ENCODE measurements at places on chromosomes 16 and 17.
A peak's percentile ranks its signal among the peaks of the same experiment; 100 is the strongest.

DNA sequence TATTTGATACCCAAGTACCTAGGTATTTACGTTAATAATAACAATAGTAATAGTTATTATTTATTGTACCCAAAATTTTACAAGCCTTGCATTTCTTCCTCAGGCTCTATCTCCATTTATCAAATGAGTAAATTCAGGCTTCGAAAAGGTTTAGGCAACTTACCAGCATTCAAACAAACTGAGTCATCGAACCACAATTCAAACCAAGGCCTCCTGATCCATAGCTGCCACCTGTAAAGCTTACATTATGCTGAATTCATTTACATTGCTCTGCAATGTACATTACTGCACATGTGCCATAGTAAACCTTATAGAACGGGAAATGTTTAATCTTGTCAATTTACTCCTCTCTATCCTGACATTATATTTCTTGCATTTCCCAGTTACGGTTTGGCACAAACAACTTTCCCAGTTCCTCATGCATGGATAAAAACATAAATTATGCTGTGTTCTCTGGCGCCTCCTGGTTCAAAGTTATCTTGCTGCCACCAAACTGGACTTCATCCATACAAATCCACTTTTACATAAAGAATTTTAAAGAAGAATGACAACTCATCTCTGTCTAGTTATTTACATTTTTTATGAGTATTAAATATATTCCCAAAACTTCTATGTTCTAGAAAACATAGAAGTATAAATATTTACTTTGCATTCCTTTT is 360.6 kb upstream of the SOX9 start:
- DNase-seq, result no peak

GRCh38 chr17:73938706-73939105 is 264.8 kb upstream of the RPL38 start:
- DNase-seq, result no peak

GRCh38 chr17:6675201-6675825 is 23.8 kb downstream of the C17orf100 start:
- DNase-seq, result no peak

GRCh38 chr17:74616696-74617095 is 6.8 kb downstream of the CD300E start:
- DNase-seq, result no peak

GRCh38 chr17:79028496-79029326 is 4.7 kb downstream of the C1QTNF1 start:
- DNase-seq, result no peak

DNA sequence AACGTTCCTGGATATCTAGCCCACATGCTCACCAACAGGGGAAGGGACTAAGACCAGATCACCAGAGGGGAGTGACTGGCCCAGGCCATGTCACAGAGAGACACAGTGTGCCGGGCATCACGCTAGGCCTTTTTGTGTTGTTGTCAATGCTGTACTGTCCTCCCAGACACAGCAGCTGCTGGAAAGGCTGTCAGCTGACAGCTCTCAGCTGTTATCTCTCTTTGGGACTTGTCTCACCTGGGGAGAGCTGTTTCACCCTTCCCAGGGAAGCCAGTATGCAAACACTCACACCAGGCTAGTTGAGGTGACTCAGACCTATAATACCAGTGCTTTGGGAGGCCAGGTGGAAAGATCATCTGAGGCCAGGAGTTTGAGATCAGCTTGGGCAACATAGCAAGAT is 19.4 kb downstream of the UNC45B start:
- no peak for DNase-seq

- DNase-seq, result no peak
These were observed 67.5 kb downstream of the GNAO1 start for GRCh38 chr16:56258508-56259424.

DNA sequence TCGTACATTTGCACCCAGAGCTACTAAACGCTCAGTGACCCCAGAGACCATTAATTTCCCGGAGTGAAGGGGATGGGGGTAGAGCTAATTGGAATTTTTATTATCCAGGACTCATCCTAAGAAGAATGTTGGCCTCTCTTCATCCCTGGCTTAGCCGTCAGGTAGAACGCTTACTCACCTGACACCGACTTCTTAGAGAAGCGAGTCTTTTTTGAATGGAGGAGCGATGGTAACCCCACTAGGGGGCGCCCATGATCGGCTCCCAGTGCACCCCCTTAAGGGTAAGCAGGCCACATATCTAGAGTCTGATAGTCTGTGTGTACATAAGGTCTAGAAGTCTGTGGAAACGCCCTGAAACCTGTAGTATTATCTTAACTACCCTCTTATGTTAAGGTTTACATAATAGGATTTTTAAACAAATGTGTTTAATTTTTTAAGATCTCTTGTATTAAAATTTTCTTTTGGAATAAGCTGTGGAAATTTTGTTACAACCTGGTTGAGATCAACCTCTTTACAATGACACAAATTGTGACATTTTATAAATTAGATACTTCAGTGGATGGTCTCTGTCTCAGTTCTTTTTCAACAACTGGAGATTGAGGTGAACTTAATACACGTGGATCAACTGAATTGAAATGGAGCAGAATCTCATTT is 229.8 kb downstream of the CPPED1 start:
- peak; percentile 54 for DNase-seq

GRCh38 chr16:72995151-72995881 is 52.6 kb downstream of the ZFHX3 start:
- no peak for DNase-seq

GRCh38 chr16:56282451-56282850 is 91.2 kb downstream of the GNAO1 start:
- no peak for DNase-seq

DNA sequence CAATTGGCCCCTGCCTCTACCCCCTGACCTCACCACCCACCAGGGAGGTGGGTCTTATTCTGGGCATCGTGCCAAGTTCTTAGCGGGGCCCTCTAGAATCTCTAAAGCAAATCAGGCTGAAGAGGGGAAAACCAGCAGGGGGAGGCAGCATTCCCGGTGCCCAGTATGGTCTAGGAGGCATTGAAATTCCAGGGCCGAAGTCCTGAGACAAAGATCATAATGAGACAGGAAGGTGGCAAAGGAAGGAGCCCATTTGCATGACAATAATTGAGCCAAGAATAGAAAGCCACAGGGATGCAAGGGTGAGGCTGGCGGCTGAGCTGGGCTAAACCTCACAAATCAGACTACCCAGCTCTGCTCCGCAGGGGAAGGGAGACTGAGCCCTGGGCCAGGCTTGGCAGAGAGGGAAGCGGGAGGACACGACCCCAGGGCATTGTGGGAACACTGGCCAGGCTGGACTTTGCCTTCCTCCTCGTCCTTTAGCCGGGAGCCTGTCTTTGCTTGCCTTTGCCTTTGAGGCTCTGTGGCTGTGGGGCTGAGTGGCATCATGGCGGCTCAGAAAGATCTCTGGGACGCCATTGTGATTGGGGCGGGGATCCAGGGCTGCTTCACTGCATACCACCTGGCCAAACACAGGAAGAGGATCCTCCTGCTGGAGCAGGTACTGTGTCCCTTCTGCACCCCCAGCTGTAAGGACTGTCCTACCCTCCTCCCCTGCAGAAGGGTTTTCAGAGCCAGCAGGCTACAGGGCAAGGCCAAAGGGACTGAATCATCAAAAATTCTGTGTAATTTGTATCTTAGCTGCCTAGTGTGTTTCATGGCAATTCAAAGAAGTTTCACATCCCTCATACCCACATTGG is at the start of gene PIPOX:
TSS of gene PIPOX (plus strand) at position 463 of the 860 bp plus-strand sequence. CDS start at position 548, 85 bp downstream.
- DNase-seq, result no peak

All from activated gamma-delta T cell treated with Interleukin-2 at 50 U/mL for 16 hours (primary cell).